ENCODE measurements at places on chromosomes 12 and 14.

- no peak for DNase-seq
Observed at GRCh38 chr14:29222671-29223268, 456.2 kb downstream of the FOXG1 start.

DNA sequence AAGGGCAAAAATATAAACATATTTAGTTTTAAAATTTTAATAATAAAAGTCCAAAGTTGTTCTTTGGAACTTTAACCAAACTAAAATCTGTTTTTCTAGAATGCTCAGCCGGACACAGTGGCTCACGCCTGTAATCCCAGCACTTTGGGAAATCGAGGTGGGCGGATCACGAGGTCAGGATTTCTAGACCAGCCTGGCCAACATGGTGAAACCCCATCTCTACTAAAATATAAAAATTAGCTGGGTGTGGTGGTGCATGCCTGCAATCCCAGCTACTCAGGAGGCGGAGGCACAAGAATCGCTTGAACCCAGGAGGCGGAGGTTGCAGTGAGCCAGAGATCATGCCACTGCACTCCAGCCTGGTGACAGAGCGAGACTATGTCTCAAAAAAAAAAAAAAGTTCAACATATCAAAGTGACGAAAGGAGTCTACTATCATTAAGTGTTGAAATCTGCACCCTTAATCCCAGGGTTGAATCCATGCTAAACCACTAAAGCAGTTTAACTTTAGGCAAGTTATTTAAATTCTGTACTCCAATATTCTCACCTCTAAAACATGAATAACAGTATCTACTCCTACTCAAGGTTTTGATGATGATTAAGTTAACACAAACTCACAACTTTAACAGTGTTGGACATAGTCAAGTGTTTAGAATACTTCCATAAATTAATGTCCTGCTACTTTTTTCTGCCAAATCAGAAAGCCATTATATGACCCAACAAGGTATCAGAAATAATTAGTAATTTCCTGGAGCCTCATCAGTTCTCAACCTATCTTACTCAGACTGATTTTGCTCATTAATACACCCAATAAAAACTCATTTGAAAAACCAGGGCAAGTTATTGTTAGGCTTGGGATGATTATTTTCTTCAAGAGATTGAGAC, 11.0 kb downstream of the HNRNPC start:
- DNase-seq, result no peak

- DNase-seq, result no peak
Observed at GRCh38 chr14:39302124-39302810, 68.6 kb downstream of the MIA2 start.

DNA sequence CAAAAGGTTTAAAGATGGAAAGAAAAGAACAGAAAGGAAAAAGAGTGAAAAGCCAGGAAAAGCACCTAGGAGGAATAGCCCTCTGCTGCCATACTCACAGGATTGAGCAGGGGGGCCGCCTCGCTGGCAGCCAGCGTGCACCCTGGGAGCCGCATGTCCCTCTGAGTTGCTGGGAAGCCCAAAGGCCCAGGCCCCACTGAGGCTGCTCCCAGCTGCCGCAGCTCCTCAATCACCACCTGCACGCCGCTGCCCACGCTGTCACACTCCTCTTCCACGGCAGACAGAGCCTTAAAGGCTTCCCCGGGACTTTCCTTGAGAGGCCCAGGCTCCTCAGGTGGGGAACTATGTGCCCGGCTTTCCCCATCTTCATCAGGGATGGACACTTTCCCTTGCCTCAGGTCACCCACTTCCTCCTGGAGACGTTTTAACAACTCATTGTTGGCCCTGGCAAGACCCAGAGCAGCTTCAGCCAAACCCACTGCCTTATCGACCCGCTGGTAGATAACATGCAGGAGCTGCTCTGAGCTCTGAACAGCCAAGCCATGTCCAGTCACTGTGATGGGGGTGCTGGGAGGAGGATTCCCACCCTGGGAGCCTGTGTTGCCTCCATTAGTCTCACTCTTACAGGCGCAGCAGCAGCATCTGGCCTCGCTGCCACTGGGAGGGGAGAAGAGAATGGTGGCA, 11.5 kb downstream of the C14orf93 start:
- no peak for DNase-seq
